Germinal center (tissue), 1 donor: ENCODE measurements at places on chromosomes 5 and 9.

DNA sequence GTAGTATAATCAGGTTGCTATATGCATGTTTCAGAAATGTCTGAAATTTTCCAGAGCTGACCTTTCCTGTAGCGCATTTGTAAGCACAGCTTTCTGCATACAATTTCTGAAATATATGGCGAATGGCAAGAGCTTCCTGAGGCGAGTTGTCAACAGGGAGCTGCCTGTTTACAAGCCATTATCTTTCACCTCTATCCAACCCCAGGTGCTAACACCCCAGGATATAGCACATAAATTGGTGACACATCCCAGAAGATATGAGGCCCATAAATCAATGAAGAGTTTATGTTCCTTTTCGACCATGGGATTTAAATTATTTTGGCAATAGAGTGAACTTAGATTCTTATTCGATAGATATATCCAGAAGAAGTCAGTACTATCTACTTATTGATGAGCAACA, 379.8 kb downstream of the KDM4C start:
- DNase-seq, result no peak

- peak; percentile 41 for DNase-seq
Observed at GRCh38 chr9:69120380-69121154, 53.5 kb upstream of the TJP2 start.

DNA sequence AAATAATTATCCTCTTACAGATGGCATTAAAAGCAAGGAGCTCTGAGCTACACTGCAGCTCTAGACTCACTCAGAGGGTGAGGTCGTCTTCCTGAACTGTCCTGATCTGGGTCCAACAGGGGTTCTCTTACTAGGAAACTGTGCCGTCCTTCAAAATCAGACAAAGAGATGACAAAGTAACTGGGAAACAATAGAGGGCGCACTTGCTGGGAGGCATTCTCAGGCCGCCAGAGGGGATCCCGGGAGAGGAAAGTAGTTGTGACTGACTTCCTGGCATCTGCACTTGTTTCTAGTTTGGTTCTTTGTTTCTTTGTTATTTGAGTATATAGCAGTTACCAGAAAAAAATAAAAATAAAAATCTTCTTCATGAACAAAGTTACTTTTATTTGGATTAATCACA, 142.9 kb upstream of the MSX2 start:
- DNase-seq, result no peak

DNA sequence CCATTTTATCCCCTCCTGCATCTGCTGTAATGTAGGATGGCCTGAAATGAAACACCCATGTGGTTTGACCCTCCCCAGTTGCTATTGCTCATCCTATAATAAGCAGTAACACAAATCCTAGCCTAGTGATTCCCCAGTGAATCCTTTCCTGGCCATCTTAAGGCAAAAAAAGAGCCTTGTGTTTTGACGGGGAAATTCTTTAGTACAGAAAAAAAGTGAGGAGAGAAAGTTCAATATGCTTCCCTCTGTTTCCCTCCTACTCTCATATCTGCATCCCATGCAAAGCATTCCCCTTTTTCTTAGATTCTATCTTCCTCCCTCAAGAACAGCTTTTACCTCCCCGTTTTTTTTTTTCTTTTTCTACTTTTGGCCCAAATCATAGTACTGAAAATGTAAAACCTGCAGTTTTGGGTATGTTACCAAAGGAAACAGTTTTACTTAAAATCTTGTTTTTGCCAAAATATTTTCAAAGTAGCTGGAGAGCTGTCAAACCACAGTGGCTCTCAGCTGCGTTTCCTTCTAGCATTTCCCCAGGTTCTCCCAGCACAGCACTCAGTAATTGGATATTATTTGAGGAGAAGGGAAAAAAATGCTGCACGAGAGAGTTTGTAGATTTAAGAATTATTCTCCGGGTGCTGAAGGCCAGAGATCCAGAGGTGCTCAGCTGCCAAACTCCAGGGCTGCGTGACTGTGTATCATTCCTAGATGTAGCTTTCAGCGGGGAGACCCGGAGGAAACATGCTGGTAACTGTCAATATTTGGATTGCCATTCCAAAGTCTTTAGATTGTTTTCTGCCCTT, 321.4 kb downstream of the NPR3 start:
- DNase-seq, result no peak

- DNase-seq, result no peak
Observed at GRCh38 chr5:150789943-150790611, 11.5 kb downstream of the SMIM3 start.

GRCh38 chr5:115455301-115455707, 89.3 kb downstream of the FEM1C start:
- DNase-seq, result no peak

DNA sequence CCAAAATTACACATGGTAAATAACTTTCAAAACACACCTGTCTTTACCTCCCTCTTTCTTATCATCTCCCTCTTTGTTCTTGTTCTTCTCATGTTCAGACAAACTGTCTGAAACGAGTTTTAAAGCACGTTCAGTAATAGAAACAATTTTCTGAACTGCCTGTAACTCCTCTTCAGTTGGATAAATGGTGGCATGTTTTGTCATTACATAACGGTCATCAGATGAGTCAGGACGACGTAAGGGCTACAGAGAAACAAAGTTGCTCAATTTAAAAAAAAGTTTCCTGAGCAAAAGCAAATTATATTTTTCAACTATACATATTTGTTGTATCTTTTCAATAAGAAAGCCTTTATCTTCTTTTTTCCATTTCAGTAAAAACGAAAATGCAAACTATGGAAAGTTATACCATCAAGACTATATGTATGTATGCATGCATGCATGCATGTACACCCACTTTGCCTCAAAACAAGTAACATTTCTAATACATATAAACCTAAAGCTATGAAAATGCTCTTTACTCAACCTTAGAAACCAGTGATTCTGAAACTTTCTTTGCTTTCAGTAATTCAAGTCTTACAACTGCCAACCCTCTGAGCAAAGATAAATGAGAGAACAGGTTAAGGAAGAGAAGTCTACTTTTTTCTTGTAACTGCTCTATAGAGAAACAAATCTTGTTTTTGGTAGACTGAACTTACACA, 56.0 kb downstream of the ZFR start:
- no peak for DNase-seq

GRCh38 chr5:126124706-126125345, 298.4 kb upstream of the GRAMD2B start:
- DNase-seq, result no peak

- DNase-seq, result no peak
Observed at GRCh38 chr9:124718928-124719327, 52.2 kb downstream of the NR6A1 start.

GRCh38 chr9:114588210-114588609, 641 bp downstream of the ATP6V1G1 start:
- DNase-seq, result no peak

- DNase-seq, result no peak
Observed at GRCh38 chr5:6615034-6615815, 17.6 kb downstream of the NSUN2 start.

GRCh38 chr9:83062651-83063527, at the start of gene RASEF:
Gene RASEF (minus strand): TSS chr9:83063142. CDS start chr9:83062867, 275 bp downstream.
- DNase-seq, result no peak

DNA sequence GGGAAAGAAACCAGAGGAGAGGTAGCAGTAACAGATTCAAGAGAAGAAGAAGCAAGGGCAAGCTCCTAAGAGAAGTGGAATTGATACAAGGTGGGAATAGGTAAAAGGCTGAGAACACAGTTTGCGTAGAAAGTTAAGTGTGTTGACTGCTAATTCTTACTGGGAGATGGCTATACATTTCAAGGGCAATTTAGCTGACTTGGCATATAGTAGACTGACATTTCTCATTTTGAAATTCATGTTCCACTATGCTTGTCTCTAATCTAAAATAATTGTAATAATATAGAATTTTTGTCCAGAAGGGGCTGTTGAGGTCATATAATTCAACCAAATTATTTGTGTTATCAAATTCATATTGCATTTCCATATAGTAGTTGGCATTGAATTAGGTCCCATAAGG, 144.0 kb downstream of the ATG10 start:
- DNase-seq, result no peak

- DNase-seq, result no peak
Observed at GRCh38 chr5:181044093-181044599, 4.1 kb downstream of the BTNL9 start.

GRCh38 chr9:134689321-134690181, 47.9 kb downstream of the COL5A1 start:
- peak; percentile 50 for DNase-seq

- DNase-seq, result no peak
Observed at GRCh38 chr5:76615759-76616158, 7.4 kb downstream of the F2RL2 start.

GRCh38 chr5:168932400-168933189, 353.4 kb upstream of the PANK3 start:
- DNase-seq, result no peak

DNA sequence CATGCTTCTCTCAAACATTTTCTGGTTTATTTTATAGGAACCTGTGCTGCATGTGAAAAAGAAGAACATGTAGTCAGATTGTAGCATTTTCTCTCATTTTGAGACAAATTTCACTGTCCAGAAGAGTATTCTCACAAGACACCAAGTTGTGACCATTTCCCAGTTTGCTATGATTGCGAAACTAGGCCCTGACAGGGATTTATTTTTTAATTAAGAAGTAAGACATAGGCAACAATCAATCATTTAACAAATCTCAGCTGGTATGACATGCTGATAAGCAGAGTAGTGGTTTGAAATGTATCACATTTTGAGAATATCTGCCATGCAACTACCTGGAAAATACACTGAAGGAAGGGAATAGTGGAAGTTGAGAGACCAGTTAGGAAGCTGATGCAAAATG, 11.6 kb downstream of the OR13C8 start:
- no peak for DNase-seq

DNA sequence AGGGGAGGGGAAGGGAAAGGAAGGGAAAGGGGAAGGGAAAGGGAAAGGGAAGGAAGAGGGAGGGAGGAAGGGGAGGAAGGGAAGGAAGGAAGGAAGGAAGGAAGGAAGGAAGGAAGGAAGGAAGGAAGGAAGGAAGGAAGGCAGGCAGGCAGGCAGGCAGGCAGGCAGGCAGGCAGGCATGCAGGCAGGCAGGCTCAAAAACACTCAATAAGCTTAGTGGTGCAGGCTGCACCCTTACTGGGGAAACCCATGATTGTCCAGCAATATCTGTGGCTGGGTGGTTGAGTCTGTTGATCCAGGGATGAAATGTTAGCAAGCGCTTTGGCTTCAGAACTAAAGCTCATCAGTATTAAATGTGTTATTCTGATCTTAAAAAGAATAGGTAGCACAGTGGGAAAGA, 145.6 kb downstream of the LPAR1 start:
- DNase-seq, result no peak

DNA sequence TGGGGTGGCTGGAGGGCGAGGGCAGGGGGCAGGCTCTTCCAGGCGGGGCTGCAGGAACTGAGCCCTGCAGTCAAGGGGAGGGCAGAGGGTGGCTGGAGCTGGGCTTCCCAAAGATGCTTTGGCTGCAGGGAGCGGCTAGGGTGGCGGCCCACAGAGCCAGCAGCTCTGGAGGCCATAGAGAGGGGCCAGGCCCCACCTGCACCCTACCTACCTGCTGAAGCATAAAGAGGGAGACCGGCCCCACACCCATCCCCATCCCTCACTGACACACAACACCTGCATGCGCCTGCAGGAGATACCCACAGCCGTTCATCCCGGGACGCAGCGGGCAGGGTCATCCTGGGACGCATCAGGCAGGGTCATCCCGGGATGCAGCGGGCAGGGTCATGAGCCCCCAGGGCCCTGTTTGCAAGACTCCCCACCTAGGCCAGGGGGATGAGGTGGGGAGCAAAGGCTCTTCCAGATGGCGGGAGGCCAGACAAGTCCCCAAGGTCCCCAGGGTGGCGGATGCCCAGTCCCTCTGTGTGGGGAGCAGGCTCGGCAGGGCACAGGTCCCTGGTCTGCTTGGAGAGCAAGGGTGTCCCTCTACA, 39.8 kb upstream of the NOTCH1 start:
- no peak for DNase-seq

DNA sequence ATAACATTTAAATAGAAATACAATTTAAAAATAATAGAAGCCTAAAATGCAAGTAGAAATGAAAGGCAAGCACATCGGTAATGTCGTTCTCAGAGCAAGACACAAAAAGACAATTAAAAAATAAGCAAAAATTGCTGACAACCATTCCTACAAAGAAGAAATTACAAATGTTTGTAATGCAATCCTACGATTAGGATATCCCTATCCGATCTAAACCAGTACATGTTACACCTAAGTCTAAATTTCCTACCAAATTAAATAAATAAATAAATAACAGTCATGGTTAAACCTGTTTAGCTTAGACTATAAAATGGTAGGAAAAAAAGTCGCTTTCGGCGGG, 90.0 kb downstream of the ANXA2R start:
- no peak for DNase-seq

DNA sequence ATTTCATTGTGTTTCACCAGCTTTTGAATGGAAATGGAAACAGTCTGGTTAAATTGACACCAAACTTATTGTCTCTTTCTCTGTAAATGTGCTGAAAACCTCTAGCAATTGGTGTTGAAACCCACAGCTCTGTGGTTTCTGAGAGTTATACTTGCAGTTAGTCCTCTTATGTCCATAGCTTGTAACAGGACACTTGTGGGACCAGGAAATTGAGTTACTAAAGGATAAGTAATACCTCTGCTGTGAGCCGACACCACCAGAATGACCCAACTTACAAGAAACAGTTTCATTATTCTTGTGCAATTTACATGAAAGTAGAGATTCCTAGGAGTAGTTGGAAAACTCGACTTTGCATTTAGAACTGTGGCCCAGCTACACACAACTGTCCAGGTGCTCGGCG, 191.5 kb downstream of the CFAP90 start:
- no peak for DNase-seq

- DNase-seq, result no peak
Observed at GRCh38 chr5:3307982-3308621, 287.5 kb upstream of the IRX1 start.

DNA sequence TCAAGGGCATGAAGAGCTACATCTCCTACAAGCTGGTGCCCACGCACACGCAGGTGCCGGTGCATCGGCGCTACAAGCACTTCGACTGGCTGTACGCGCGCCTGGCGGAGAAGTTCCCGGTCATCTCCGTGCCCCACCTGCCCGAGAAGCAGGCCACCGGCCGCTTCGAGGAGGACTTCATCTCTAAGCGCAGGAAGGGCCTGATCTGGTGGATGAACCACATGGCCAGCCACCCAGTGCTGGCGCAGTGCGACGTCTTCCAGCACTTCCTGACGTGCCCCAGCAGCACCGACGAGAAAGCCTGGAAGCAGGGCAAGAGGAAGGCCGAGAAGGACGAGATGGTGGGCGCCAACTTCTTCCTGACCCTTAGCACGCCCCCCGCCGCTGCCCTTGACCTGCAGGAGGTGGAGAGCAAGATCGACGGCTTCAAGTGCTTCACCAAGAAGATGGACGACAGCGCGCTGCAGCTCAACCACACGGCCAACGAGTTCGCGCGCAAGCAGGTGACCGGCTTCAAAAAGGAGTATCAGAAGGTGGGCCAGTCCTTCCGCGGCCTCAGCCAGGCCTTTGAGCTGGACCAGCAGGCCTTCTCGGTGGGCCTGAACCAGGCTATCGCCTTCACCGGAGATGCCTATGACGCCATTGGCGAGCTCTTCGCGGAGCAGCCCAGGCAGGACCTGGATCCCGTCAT, 1.4 kb downstream of the SNX18 start:
- DNase-seq, result no peak
